ENCODE measurements at places on chromosomes 3 and 15. TPM values are rescaled to one million over a fixed set of nuclear protein-coding genes. Genes with fewer than 3 reads are reported as not detected.
A peak's percentile ranks its signal among the peaks of the same experiment; 100 is the strongest.

DNA sequence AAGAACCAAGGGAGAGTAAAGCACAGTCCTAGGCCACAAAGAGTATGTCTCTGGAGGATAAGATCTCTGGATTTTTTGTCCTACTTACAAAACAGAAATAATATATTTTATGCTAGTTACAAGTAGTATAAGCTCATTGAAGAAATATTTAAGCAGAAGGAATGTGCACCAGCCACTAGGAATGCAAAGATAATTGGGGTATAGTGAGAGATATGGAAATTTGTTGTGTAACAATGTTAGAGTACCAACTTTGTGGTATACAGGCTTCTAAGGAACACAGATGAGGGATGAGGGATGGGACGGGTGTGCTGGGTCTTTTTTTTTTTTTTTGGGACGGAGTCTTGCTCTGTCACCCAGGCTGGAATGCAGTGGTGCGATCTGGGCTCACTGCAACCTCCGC lies 26.5 kb downstream of the AKAP13 start:
- H3K36me3 ChIP-seq, result no peaks in the 10 kb centered on the region
- H3K27ac ChIP-seq, result no peak overlapping the region
- H3K4me3 ChIP-seq, result no peak overlapping the region
- H3K27me3 ChIP-seq, result no peaks in the 10 kb centered on the region

GRCh38 chr3:170055209-170055608 lies 17.4 kb downstream of the GPR160 start:
- no peaks in the 10 kb centered on the region for H3K4me1 ChIP-seq
- no peaks in the 10 kb centered on the region for H3K27me3 ChIP-seq
- H3K4me3 ChIP-seq, result no peak overlapping the region
- H3K36me3 ChIP-seq, result no peaks in the 10 kb centered on the region
- no peak for DNase-seq

GRCh38 chr3:194744826-194745225 lies 59.1 kb downstream of the FAM43A start:
- H3K27ac ChIP-seq, result no peak overlapping the region
- no peaks in the 10 kb centered on the region for H3K4me1 ChIP-seq
- no peak for DNase-seq
- H3K27me3 ChIP-seq, result no peaks in the 10 kb centered on the region

DNA sequence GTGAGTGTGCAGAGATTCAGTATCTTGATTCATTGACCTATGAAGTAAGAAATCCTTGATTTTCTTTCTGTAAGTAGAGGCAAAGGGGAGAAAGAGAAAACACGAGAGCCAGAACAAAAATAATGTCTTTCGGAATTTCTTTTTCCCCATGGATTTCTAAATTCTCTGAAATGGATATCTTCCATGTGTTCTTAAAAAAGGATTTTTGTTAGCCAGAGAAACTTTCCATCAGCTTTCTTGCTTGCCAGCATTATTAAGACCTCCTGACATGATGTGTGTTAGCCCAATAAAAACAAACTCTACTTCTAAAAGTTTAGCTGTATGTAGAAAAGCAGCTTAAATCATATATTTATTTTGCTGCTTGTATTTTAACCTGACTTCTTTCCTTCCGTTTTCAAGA lies 122.3 kb upstream of the AADACL2 start:
- H3K4me3 ChIP-seq, result no peak overlapping the region
- no peak overlapping the region for H3K27ac ChIP-seq

DNA sequence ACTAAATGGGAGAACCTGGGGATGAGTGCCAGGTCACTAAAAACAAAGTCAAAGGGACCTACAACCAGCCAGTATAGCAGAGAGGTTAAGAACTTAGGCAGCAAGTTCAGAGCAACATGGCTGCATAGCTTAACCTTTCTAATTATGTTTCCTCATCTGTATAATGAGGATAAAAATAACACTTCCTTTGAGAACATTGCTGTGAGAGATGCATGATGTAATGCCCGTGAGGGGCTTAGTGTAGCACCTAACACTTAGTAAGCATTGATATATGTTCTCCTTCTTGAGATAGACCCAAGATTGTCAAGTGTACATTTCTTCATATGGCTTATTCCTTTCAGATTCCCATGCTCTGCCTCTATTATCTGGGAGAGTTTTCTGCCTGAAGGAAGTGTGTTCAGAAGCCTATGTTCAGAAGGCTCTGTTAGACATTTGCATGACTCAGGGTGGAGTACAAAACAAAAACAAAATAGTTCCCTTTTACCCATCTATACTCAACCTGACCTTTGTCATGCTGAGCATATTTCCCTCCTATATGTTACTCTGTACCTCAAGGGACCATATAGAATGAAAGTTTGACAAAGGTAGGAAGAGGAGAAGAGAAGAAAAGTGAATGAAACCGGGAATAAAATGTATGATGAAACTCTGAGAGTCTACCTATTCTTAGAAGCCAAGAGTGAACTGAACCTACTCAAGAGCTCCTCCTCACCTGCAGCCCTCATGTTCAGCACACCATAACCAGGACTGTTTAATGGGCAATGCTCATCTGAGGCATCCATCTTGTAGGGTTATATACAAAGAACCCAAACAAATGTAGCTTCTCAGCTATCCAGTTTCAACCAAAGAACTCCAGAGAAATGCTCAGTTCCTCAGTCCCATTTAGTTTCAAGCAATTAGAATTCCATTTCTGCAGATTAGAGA lies 70.7 kb upstream of the KCNMB2 start:
- no peaks in the 10 kb centered on the region for H3K36me3 ChIP-seq
- H3K4me3 ChIP-seq, result no peak overlapping the region
- no peaks in the 10 kb centered on the region for H3K27me3 ChIP-seq
- DNase-seq, result no peak

DNA sequence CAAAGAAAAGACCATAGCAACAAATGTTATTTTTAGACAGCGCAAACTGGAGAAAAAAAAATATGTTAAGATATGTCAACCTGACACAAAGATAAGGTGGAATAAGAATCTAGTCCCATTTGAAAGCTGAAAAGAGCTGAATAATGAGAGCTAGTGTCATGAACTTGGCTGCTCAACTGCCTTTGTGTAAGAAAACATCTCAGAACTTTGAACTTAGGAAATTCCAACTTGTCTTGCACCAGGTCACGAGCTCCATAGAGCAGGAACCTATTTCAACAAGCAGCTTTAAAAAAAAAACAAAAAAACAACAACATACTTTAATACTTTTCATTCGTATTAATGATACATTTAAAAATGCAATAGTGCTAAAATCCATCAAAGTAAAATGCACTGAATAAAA lies 79.5 kb downstream of the ZNF280D start:
- no peak for DNase-seq
- no peak overlapping the region for H3K27ac ChIP-seq
- peaks cover 3% of the 10 kb centered on the region for H3K36me3 ChIP-seq
- no peaks in the 10 kb centered on the region for H3K27me3 ChIP-seq

DNA sequence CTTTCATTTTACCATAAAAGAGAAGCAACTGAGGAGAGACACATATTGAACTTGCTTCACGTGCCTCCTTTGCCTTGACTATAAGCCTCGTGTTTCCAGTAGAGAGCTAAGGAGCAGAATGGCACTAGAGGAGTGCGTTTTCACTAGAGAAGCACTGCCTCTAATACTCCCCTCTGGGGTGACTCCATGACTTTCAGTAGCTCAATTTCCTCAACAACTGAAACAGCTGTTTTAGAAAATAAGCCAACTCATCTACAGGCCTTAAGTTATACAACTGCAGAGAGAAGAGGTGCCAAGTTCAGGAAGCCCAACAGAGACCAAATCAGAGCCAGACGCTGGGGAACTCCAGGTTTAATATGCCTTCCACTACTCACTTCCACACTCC lies 1.9 kb downstream of the UBP1 start:
- peak overlapping the region; percentile 65 for H3K27ac ChIP-seq
- H3K27me3 ChIP-seq, result no peaks in the 10 kb centered on the region
- H3K4me1 ChIP-seq, result 0 out of 2 replicates have a peak, but pooled peaks cover 5% of the 10 kb centered on the region
- H3K4me3 ChIP-seq, result peak overlapping the region; percentile 92
- DNase-seq, result no peak
- H3K36me3 ChIP-seq, result no peaks in the 10 kb centered on the region

GRCh38 chr3:13839726-13840340 lies 40.0 kb downstream of the WNT7A start:
- peaks cover 16% of the 10 kb centered on the region for H3K27me3 ChIP-seq
- H3K4me3 ChIP-seq, result no peak overlapping the region
- no peak for DNase-seq
- H3K36me3 ChIP-seq, result no peaks in the 10 kb centered on the region

GRCh38 chr3:82494977-82495489 lies 733.6 kb upstream of the GBE1 start:
- H3K36me3 ChIP-seq, result no peaks in the 10 kb centered on the region
- no peak for DNase-seq
- H3K4me1 ChIP-seq, result no peaks in the 10 kb centered on the region
- H3K4me3 ChIP-seq, result no peak overlapping the region

GRCh38 chr3:158659454-158660237 lies 12.8 kb downstream of the LXN start:
- DNase-seq, result peak; percentile 57
- H3K4me1 ChIP-seq, result no peaks in the 10 kb centered on the region
- peaks cover 60% of the 10 kb centered on the region for H3K36me3 ChIP-seq

DNA sequence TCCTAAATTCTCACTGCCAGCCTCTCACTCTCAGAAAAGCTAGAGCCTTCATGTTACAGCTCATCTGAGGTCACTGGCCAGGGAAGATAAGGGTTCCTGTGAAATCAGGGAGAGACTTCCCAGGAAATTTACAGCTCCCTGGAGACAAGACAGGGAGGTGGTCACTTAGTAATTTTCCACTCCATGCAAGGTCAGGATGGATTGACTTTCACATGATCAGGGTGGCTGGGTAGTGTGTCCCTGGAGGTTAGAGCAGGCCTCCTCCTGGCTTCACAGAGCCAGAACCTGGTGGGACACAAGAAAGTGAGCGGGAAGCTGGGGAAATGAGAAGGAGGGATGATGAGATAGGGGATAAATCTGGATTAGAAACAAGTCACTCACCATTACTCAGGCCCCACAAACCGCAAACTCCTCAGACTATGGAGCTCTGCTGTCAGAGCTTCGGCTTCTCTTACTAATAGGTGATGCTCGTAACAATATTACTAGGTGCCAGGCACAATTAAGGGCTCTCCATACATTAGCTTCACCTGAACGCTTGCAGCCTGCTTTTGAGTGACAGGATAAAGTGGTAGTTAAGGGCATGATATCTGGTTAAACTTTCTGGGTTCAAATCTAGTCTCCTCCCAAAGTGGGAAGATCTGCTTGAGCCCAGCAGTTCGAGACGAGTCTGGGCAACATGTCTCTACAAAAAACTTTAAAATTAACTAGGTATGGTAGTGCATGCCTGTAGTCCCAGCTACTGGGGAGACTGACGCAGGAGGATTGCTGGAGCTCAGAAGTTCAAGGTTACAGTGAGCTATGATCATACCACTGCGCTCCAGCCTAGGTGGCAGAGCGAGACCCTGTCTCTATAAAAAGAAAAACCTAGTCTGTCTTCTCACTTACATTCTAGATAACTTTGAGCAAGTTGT lies 24.9 kb downstream of the DUOX2 start:
- H3K36me3 ChIP-seq, result no peaks in the 10 kb centered on the region
- peaks cover 13% of the 10 kb centered on the region for H3K27me3 ChIP-seq
- H3K4me1 ChIP-seq, result no peaks in the 10 kb centered on the region
- no peak overlapping the region for H3K4me3 ChIP-seq
- H3K27ac ChIP-seq, result no peak overlapping the region
- DNase-seq, result no peak

GRCh38 chr3:161859865-161860450 lies 363.4 kb downstream of the OTOL1 start:
- no peak overlapping the region for H3K4me3 ChIP-seq
- no peak overlapping the region for H3K27ac ChIP-seq
- H3K4me1 ChIP-seq, result no peaks in the 10 kb centered on the region
- no peaks in the 10 kb centered on the region for H3K27me3 ChIP-seq
- no peak for DNase-seq
- H3K36me3 ChIP-seq, result no peaks in the 10 kb centered on the region

GRCh38 chr3:157441102-157441624 lies 4.5 kb downstream of the PTX3 start:
- H3K27ac ChIP-seq, result no peak overlapping the region
- no peaks in the 10 kb centered on the region for H3K4me1 ChIP-seq
- H3K4me3 ChIP-seq, result no peak overlapping the region
- no peaks in the 10 kb centered on the region for H3K36me3 ChIP-seq

DNA sequence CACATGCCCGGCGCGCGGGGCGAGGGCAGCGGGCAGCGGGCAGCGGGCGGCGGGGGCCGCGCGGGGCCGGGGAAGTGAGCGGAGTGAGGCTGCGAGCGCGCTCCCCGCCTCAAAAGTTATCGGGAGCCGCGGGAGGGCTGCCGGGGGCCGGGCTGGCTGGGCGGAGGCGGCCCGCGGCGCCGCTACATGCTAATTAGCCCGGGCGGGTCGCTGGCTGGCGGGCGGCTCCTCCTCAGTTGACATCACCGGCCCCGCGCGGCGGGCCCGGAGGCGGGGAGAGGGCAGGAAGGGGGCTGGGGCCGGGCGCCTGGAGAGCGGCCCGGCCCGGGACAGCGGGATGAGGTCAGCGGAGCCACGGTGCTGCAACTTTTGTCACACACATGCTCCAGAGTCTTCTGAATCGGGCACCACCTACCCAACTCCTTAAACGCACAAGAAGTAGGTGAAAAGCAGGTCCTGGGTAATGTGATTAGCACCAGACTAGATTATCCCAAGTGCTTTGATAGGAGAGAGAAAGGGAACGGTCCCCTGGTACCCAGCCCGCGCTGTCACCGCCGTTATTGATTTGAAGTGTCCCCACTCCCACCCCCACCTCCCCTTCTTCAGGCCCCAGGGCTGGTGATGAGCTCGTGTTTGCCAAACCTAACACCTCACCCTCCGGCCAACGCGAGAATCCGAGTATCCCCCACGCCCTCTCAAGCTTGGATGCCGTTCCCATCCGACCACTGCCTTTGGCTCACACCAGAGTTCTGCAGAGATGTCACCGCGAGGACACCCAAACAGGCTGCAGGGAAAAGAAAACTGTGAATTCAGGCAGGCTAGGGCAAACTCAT lies at the start of gene HEG1:
HEG1 (minus strand) TSS at position 85 of the 833 bp plus-strand sequence. CDS start 107 bp downstream, outside the sequence.
- peak within 1 kb of the TSS; percentile 90 for H3K4me3 ChIP-seq
- no peaks in the 10 kb centered on the region for H3K36me3 ChIP-seq
- DNase-seq, result peak; percentile 86
- peak within 1 kb of the TSS; percentile 62 for H3K27ac ChIP-seq
- H3K27me3 ChIP-seq, result no peaks in the 10 kb centered on the region

DNA sequence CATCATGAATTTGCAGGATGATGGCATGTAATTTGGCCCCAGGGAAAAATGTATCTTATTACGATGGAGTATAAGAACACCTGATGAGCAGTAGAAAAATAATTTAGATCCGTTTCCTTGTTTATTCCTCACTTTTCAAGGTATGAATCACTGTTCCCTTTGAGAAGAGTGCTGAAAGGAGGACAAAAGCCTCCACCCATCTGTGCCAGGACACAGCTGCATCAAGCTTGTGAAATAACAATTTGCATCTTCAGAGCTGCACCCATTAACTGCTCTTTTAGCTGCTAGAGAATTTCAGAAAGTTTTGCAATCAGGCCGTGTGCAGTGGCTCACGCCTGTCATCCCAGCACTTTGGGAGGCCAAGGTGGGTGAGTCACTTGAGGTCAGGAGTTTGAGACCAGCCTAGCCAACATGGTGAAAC lies 9.6 kb downstream of the CLDND1 start:
- DNase-seq, result no peak
- H3K4me3 ChIP-seq, result no peak overlapping the region
- no peaks in the 10 kb centered on the region for H3K4me1 ChIP-seq
- no peak overlapping the region for H3K27ac ChIP-seq

The COL8A1 gene
- not detected for total RNA-seq

The POPDC2 gene
- total RNA-seq, result 0.10 TPM

The RAB8B gene
- total RNA-seq, result 47.2 TPM

The GAP43 gene
- total RNA-seq, result not detected

The EIF4E3 gene
- 0.20 TPM for total RNA-seq

The LXN gene
- not detected for total RNA-seq

The CHST14 gene
- 36.7 TPM for total RNA-seq

The HCN4 gene
- not detected for total RNA-seq

The XXYLT1 gene
- 18.8 TPM for total RNA-seq

The CCDC191 gene
- total RNA-seq, result not detected

The SEMA4B gene
- total RNA-seq, result 2.2 TPM

The ENTPD3 gene
- total RNA-seq, result not detected

Data from SJCRH30 (cell line).